ENCODE measurements at places on chromosomes 16 and 17.

GRCh38 chr17:81200695-81201580, 21.8 kb downstream of the CEP131 start:
- DNase-seq = peak; percentile 27

DNA sequence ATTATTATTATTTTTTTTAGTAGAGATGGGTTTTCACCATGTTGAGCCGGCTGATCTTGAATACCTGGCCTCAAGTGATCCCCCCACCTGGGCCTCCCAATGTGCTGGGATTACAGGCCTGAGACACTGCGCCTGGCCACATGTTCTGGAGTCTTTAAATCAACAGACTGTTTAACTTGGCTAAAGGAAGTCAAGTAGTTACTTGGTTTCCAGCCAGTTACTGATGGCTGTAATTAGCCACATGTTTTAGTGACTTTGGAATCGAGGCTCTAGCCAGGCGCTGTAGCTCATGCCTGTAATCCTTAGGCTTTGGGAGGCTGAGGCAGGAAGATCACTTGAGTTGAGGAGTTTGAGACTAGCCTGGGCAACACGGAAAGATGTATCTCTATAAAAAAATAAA, 699.2 kb upstream of the RBFOX1 start:
- no peak for DNase-seq

DNA sequence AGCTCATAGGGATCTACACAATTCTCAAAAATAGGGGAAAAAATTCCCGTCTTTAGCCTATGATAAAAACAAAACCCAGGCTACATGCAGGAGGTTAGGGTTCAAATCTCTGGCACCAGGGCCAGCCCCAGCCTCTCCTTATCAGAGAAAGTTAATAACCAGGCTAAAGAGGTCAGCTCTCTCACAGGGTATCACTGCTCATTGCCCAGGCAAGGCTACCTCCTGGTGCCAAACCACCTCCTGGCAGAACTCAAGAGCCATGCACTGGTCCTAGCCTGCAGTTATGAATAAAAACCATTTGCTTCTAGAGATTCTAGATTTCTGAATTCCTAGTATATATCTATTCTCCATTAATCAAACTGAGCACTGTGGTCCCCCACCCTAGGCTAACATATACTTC, 65.8 kb downstream of the CREBBP start:
- DNase-seq = no peak

- no peak for DNase-seq
Observed at GRCh38 chr16:47939680-47940079, 216.1 kb downstream of the ABCC12 start.

GRCh38 chr17:17890773-17891759, 54.3 kb upstream of the SREBF1 start:
- DNase-seq = no peak

DNA sequence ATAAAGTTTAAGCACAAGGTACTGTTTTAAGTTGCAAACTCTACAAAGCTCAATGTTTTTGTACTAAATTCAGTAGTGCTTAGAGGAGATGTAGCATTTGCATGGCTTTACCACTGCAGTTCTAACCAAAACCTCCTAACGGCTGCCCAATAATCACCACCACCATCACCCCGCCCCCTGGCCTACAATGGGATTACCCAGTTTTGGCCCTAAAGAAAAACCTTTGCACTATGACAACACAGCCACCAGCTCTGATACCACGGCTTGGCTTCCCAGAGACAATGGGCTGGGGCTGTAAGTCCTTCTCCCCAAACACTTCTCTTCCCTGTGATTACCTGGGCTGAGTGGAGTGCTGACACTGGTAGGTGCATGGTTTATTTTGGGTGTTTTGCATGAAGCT, 58.4 kb upstream of the MTMR4 start:
- no peak for DNase-seq

- no peak for DNase-seq
Observed at GRCh38 chr16:1464894-1465566, 9.8 kb downstream of the CLCN7 start.

GRCh38 chr16:21685034-21685455, 21.3 kb downstream of the OTOA start:
- DNase-seq = no peak

GRCh38 chr17:63696381-63696961, 3.5 kb downstream of the LIMD2 start:
- no peak for DNase-seq

GRCh38 chr17:66755101-66755943, 79.6 kb upstream of the CACNG5 start:
- no peak for DNase-seq

- no peak for DNase-seq
Observed at GRCh38 chr16:85785927-85786326, 13.4 kb downstream of the EMC8 start.

- no peak for DNase-seq
Observed at GRCh38 chr17:7435676-7436555, 681 bp downstream of the TMEM102 start.

DNA sequence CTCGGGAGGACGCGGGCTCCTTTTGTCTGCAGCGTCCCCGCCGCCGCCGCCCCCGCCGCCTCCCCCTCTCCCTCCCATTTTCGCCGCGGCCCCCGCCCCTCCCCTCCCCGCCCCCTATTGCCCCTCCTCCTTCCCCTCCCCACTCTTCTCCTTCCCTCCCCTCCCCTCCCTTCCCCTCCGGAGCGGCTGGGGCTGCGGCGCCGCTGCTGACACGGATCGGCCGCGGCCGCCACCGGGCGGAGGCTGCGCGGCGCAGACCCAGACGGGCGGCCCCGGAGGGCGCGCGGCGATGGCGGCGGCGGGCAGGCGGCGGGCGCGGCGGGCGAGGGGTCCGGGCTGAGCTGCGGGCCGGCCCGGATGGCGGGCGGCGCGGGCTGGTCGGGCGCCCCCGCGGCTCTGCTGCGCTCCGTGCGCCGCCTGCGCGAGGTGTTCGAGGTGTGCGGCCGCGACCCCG, at the start of gene RAB11FIP4:
Gene RAB11FIP4 (plus strand): TSS at position 180 of the 454 bp plus-strand sequence. CDS start 178 bp downstream, at position 358.
- DNase-seq = no peak

GRCh38 chr16:14364386-14365199, 265.5 kb downstream of the PARN start:
- no peak for DNase-seq

DNA sequence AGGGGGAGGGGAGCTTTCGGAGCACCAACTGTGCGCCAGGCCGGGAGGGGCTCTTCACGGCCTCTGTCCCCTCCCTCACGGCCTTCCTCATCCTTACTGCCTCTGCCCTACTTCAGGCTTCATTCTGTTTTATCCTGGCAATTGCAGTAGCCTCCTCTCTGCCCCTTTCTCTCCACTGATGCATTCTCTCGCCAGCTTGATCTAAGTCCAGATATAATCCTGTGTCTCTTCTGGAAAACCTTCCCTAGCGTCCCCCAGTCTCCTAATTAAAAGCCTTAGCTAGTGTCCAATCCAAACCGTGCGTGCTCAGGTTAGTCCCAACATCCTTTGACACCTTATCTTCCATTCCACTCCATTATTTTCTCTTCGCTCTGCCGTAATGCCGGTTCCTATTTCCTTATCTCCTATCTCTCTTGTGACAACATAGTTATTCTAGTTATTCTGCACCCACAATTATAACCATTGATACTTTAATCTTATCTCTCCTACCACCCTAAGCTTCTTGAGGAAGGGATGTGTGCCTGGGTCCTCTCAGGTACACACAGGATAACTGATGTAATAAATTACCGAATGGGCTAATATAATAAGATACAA, 869 bp downstream of the ZNF48 start:
- DNase-seq = no peak

DNA sequence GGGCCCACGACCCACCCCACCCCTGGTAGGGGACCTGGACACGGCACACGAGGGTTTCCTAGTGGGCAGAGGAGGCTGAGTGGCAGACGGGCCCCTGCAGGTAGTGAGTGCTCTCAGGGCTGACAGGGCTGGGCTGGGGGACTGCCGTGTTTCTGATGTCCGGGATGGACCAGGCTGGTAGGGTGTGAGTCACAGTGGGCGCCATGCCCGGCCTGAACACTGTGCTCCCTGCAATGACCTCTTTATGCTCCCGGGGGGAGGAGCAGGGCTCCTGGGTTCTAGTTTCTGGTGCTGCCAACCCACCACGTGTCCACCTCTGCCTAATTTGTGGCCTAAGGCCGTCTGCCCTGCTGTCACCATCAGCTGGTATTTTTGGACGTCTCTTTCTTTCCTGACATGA, 26.3 kb downstream of the ARHGAP23 start:
- DNase-seq = no peak

DNA sequence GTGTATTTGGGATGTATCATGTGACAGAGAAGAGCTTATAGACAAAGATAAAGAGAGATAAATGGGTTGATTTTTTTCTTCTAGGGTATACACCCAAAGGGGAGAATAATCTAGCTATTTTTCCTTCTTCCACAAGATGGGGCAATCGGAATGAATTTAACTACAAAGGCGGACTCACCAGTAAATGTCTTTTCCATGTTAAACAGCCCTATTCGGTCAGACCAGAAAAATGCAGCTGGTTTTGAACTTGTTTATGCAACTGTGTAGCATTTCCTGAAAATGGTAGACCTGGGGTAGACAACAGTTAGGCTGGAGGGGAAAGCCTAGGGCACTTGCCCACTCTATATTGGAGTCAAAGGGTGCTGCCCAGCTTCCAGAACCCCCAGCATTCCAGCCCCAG, 477.1 kb downstream of the TOX3 start:
- DNase-seq = no peak

DNA sequence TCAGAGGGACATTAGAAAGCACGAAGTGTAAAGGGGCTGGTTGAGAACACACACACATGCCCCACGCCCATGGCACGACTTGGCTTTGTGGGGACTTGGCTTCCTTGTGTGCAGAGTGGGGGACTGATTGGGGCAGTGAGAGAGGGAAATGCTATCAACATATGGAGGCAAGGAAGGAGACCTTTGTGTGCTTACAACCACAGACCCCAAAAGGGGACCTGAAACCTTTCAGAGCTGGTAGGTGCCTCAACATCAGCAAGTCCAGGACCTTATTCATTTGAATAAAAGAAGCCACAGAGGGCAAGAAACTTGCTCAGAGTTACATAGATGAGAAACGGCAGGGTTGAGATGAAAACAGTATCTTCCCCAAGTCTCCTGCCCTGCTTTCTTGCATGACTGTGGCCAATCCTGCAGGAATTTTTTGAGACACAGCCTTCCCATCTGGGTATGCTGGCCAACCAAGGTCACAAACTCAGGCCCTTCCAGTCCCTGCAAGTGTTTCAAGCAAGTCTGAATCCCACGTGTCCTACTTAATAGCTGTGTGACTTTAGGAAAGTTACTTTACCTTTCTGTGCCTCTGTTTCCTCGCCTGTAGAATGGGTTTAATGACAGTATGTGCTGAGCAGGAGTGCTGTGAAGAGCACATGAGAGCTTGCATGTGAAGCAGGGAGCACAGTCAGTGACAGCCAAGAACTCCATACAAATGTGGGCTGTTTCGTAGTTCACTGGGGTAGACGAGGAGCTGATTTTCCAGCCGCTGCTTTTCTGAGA, 26.2 kb downstream of the C16orf78 start:
- DNase-seq = no peak

- no peak for DNase-seq
Observed at GRCh38 chr16:50305441-50306061, 39.2 kb downstream of the ADCY7 start.

DNA sequence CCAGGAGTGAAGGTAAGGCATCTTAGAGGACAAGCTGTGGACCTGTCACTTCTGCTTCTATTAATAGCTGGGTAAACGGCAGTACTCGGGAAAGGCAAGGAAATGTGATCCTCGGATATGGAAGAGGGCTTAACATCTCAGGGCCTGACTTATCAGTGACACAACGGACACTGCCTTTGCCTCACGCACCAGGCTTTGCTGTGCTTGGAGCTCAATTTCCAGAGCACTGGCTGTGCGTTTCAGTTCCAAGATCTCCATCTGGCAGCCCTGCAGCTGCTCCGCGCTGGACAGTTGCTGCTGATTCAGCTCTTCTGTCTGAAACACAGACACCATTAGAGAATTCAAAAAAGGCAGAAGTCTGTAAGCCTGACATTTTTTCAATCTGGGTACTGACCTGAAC, 3.5 kb downstream of the KRT40 start:
- no peak for DNase-seq

- no peak for DNase-seq
Observed at GRCh38 chr16:17138801-17139200, 332.0 kb downstream of the XYLT1 start.

GRCh38 chr16:64304396-64304795, 817.5 kb downstream of the CDH11 start:
- DNase-seq = no peak

DNA sequence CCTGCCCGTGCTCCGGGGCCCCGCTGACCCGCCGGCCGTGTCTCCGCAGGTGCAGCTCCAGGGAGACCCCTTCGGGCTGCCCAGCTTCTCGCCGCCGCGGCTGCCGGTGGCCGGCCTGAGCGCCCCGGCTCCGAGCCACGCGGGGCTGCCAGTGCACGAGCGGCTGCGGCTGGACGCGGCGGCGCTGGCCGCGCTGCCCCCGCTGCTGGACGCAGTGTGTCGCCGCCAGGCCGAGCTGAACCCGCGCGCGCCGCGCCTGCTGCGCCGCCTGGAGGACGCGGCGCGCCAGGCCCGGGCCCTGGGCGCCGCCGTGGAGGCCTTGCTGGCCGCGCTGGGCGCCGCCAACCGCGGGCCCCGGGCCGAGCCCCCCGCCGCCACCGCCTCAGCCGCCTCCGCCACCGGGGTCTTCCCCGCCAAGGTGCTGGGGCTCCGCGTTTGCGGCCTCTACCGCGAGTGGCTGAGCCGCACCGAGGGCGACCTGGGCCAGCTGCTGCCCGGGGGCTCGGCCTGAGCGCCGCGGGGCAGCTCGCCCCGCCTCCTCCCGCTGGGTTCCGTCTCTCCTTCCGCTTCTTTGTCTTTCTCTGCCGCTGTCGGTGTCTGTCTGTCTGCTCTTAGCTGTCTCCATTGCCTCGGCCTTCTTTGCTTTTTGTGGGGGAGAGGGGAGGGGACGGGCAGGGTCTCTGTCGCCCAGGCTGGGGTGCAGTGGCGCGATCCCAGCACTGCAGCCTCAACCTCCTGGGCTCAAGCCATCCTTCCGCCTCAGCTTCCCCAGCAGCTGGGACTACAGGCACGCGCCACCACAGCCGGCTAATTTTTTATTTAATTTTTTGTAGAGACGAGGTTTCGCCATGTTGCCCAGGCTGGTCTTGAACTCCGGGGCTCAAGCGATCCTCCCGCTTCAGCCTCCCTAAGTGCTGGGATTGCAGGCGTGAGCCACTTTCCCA, 5.9 kb downstream of the CTF1 start:
- no peak for DNase-seq

DNA sequence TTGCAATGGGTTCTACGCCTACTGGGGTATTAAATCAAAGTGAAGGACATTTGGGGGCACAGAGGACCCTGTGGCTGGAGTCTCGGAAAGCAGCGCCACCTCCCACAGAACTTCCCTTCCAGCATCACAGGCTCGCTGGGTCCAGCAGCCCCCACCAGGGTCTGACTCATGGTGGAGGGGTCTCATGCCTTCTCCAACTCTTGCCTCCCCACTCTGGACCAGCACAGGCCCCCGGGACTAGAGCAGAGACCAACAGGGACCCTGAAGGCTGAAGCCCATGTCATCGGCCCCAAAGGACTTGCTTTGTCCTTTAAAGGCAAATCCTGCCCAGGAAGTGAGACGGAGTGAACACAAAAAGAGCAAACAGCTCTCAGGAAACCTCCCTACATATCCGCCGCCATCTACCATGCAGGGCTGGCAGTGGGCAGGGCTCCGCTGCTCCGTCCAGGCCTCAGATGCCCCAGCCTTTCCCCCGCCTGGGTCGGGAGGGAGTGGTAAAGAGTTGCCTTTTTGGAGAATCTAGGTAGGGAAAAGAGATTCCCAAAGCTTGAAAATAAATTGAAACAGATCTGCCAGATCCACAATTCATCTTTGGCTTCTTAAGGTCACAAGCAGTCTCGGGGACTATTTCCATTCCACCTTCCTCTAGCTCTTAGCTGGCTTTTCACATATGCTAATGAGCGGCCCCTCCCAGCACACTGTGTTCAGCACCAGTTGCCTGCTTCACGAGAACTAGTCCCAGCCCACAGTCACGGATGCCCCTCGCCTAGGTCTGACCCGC, 2.1 kb upstream of the GPRC5C start:
- DNase-seq = no peak
